Putamen (tissue), 1 donor: ENCODE measurements at places on chromosomes 13 and 19.

DNA sequence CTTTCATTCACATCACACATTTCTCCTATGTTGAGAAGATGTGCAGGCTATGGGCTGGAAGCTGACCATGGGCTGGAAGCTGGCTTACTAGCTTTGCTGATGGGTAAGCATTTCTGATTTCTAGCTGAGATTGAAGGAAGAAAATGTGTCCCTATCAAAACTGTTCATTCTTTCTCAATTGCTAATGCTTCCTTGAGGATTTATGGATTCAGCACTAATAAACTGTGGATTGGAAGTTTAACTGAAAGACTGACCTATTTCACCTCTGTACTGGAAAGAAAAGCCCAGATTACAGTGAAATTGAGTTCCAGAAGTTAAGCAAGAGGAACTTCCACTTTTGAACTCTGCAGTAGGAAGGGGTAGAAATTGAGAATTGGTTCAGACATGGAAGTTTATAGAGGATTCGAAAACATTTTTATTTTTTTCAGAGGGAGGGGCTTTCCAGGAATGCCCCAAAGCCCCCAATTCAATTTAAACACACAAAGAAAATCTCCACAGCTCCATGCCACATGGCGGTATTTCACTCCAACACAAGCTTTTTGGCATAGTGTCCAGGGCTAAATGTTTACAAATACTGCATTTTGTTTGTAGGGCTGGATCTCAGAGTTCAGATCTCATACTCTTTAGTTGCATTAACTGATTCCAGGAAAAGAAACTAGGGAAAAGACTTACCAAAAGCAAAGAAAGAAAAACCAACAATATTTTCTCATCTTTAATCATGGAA is 61.2 kb upstream of the ARGLU1 start:
- no peak for DNase-seq

GRCh38 chr13:79722885-79723445 is 242.0 kb downstream of the NDFIP2 start:
- peak; percentile 35 for DNase-seq

DNA sequence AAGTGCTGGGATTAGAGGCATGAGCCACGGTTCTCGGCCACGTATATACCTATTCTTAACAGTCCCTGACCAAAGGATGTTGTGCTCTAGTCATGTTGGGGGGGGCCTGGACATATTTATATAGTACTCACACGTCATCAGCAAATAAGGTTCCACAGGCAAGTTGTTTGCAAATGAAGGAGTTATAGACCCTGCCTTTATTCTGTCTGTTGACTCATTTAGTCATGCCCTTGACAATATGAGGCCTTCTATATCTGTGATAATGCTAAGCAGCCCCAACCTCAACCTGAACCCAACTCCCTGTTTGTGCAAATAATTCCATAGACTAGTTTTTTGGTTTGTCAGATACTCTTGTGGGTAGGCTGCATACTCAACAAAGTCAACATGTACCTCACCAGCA is 8.9 kb downstream of the ZNF586 start:
- no peak for DNase-seq

DNA sequence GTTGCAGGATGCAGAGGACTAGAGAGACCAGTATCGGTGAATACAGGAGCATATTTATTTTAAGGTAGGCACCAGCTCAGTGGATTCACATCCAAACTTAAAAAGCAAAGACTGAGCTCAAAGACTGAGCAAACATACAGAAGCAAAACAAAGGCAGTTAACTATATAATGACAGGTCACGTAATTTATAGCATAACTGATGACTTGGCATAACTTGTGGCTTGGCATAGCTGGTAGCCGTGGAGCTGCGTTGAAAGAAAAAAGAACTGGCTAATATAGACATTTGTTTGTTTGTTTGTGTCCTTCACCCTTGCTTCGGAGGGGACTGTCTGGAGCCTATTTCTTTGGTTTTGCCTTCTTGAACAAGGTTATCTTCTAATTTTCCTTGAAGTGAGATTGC is 33.7 kb downstream of the ZNF493 start:
- no peak for DNase-seq

DNA sequence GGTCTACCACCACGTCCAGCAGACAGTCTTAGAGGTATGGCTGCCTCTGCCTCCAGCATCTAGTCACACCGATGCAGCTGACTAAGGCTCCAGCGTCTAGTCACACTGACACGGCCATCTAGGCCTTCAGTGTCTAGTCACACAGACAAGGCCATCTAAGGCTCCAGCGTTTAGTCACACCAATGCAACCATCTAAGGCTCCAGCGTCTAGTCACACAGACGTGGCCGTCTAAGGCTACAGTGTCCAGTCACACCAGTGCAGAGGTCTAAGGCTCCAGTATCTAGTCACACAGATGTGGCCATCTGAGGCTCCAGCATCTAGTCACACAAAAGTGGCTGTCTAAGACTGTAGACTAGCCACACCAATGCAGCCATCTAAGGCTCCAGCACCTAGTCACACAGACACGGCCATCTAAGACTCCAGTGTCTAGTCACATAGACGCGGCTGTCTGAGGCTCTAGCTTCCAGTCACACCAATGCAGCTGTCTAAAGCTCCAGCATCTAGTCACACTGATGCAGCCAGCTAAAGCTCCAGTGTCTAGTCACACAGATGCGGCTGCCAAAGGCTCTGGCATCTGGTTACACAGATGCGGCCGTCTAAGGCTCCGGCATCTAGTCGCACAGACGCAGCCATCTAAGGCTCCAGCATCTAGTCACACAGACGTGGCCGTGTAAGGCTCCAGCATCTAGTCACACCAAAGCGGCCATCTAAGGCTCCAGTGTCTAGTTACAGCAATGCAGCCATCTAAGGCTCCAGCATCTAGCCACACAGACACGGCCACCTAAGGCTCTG is 55.1 kb downstream of the KLF2 start:
- DNase-seq: no peak

DNA sequence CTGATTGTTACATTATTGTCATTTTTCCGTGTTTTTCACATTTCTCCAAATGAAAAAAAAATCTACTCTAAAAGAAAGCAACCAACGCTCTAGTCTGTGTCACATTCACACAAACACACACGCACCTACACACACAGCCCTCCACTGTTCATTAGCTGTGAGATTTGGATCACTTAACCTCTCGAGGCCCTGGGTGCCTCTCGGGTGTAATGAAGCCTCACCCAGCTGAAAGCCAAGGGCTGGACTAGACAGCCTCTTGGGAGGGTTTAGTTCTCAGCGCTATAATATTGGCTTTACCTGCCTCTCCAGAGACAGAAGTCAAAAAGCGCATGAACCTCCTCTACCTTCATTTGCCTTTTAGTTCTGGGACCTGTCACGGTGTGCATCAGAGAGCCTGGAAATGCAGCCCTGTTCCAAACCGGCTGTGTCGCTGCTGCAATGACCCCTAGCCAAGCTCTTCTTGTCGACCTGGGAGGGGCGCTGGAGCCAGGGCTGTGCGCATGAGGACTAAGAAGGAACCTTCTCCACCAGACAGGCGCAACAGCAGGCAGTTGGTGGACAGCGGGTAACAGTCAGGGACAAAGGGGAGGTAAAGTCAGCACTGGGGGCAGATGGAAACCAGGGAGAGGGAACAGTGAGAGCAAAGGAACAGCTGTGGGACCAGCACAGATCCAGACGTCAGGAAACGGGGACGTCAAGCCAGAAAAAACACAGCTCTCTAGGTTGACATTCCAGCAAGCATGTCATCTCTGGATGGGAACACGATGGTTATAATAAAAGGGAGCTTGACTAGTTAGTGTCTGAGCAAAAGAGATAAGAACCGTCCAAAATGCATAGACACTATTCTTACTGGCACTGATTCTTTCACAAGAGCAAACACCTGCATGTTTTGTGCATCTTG is 375.9 kb downstream of the EFNB2 start:
- DNase-seq: no peak

GRCh38 chr19:6057651-6058517 is 52.4 kb downstream of the RFX2 start:
- peak; percentile 26 for DNase-seq

- DNase-seq: peak; percentile 42
Observed at GRCh38 chr19:21022996-21023395, 2.5 kb downstream of the ZNF430 start.

DNA sequence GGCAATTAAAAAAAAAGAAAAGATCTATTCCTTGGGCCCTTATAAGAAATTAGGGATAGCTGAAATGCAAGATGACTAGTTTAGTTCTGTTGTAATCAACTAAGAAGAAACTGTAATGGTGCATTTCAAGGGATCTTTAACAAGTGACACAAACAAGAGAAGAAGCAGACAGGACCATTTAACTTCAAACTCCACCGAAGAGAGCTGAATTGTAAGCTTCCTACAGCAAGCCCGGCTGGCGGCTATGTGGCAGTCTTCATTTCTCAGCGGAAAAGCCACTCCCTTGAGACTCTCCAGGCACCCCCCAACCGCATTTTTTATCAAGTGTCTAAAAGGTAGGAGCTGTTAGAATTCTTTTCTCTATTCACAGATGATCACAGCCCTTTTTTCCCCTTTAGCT is 305.2 kb upstream of the ZNF507 start:
- no peak for DNase-seq

- no peak for DNase-seq
Observed at GRCh38 chr19:44647144-44647543, 3.4 kb downstream of the PVR start.

- no peak for DNase-seq
Observed at GRCh38 chr13:59364641-59365085, 799.1 kb downstream of the DIAPH3 start.

DNA sequence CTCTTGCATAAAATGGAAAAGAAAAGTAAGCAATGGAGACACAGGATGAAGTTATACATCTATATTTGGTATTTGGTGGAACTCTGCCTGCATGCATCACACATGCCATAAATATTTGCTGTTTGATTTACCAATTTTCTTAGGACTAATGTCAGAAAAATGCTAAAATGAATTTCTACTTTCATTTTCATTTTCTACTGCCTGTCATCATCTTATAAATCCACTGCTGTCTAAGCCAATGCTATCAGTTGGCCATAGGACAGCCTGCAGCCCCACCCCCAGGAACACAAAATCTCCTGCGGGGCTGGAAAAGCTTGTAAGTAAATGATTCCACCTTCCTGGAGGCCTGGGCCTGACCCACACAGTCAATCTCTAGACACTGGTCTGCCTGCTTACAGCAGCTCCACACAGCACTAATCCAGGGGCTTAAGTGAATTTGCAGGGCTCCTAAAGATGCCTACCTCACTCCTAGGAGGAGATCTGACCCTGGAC is 122.0 kb downstream of the ENOX1 start:
- no peak for DNase-seq

DNA sequence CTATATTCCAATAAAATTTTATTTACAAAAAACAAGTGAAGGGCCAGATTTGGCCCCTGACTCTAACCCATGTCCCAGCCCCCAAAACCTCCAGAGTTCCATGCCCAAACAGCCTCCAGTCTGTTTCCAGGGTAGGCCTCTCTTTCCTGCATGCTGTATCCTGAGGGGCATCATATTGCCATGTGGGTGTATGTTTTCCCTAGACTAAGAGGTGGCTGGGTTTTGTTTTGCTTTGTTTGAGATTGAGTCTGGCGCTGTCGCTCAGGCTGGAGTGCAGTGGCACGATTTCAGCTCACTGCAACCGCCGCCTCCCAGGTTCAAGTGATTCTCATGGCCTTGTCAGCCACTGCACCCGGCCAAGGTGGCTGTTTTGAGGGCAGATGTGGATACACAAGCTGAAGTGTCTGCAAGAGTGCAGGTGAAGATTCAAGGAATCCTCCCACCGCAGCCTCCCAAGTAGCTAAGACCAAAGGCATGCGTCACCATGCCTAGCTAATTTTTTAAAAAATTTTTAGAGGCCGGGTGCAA is 23.6 kb upstream of the LSM14A start:
- no peak for DNase-seq

DNA sequence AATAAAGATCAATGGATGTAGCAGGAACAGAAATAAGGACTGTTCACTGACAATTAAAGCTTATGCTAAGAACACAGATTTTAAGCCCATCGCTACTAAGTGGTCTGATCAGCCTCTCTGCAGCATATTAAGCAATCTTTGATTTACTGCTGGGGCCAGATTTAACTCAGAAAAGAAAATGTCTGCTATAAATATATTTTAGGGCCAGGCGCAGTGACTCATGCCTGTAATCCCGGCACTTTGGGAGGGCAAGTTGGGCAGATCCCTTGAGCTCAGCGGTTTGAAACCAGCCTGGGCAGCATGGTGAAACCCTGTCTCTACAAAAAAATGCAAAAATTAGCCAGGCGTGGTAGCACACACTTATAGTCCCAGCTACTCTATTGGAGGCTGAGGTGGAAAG is 43.0 kb downstream of the METTL21C start:
- DNase-seq: no peak

- no peak for DNase-seq
Observed at GRCh38 chr13:110136660-110137585, 170.0 kb downstream of the COL4A1 start.

DNA sequence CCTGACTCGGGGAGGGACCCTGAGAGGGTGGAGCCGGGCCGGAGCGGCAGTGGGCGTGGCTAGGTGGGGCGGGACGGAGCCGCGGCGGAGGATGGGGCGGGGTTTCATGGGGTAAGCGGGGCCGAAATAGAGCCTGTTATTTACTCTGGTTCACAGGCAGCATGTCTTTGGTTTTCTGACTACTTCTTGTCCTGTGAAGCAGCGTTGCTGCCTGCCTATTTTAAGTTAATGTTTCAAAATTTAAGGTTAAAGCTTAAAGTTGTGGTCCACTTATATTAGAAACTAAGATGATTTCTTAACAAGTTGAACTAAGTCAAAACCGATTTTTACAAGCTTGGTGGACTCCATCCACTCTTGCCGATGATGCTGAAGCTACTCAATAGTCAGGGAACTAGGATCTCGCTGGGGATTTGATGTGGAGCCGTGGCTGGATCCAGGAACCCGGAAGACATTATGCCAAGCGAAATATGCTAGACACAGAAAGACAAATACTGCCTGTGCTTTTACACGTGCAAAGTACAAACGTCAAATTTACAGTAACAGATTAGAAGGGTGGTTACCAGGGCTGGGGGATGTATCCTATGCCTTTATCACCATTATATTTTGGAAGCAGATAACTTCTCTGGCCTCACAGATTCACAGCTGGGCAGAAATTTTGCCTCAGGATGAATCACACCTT is 433 bp upstream of the ZNF616 start:
- peak; percentile 16 for DNase-seq

- DNase-seq: no peak
Observed at GRCh38 chr19:7871437-7872305, 2.5 kb downstream of the PRR36 start.

GRCh38 chr13:51916962-51917361 is 55.2 kb downstream of the CCDC70 start:
- DNase-seq: no peak

GRCh38 chr19:35822579-35822978 is 9.9 kb upstream of the PRODH2 start:
- DNase-seq: no peak

- no peak for DNase-seq
Observed at GRCh38 chr13:99873141-99873540, 98.4 kb downstream of the ZIC5 start.

DNA sequence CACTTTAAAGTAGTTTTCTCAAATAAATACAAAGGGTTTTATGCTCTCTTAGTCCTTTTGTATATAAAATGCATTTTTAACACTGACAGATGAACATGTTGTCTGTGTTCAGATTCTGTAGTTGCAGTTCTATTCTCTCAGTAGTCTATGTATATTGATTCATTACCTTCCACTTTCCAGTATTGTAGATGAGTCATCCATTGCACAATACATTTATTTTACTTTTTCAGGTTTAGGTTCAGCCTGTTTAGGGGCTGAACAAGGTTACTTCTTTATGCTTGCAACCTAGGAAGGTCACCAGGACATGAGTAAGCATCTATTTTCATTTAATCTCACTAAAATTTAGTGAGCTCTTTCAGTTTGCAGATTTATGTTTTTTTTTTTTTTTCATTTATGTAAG is 173.6 kb downstream of the NALCN start:
- no peak for DNase-seq
